Gastrocnemius medialis (tissue), 4 donors: ENCODE measurements at places on chromosomes 13 and 19.
A peak's percentile ranks its signal among the peaks of the same experiment; 100 is the strongest.

DNA sequence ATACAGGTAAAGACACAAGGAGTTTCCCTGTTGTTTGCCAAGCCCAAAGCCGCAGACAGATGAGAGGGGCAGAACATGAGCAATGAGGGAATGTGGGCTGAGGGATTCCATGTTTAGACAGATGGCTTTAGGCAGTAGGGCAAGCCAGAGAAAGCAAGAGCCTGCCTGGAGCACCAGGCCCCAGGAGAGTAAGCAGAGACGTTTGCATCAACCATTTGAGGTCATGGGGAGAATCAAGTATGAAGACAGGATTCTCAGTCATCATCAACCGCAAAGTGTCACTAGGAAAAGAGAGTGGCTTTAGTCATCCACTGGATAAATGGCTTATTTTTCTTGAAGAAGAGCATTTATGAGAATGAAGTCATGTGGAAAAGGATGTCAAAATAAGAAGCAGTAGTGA is 184.7 kb downstream of the COG6 start:
- no peak for DNase-seq

- DNase-seq: no peak
These were observed 342 bp downstream of the DDX49 start for GRCh38 chr19:18919900-18920214.

DNA sequence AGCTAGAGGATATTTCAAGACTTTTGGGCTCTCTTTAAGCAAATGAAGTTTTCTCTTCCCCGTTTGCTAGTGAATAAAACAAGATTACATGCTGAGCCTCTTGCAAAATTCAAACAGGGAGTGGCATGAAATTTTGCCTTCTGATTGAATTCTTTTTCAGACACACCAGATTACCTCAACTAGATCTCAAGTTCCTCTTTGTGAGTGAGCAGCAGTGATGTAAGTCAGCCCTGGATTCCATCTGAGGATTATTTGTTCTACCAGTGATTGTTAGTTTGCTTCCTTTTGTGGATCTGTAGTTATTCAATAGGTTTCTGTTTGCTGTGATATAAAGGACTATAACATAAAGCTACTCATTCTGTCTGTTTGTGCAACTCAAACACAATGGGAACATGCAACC is 407.7 kb downstream of the LMO7 start:
- DNase-seq: no peak

DNA sequence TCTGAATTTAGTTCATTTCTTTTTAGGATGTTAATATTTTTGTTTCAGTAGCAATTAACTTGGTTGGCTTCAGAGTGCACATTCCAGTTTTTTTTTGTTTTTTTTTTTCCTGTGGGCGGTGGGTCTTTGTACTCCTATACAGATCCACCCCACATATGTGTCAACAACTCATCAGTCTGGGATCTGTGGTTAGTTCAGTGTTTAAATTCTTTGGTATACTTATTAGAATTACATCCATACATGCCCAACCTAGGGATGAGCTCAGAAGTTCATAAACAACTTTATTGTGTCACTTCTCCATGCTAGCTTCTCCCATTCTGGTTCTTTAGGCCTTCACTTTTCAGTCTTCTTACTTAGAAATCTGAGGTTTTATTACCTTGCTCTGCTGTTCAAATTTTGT is 50.9 kb downstream of the PCCA start:
- DNase-seq: no peak

GRCh38 chr13:76768384-76768783 is 117.8 kb downstream of the KCTD12 start:
- no peak for DNase-seq

- DNase-seq: no peak
These were observed 103.4 kb downstream of the LHFPL6 start for GRCh38 chr13:39499604-39500003.

- no peak for DNase-seq
These were observed 11.1 kb downstream of the CILP2 start for GRCh38 chr19:19548915-19549759.

DNA sequence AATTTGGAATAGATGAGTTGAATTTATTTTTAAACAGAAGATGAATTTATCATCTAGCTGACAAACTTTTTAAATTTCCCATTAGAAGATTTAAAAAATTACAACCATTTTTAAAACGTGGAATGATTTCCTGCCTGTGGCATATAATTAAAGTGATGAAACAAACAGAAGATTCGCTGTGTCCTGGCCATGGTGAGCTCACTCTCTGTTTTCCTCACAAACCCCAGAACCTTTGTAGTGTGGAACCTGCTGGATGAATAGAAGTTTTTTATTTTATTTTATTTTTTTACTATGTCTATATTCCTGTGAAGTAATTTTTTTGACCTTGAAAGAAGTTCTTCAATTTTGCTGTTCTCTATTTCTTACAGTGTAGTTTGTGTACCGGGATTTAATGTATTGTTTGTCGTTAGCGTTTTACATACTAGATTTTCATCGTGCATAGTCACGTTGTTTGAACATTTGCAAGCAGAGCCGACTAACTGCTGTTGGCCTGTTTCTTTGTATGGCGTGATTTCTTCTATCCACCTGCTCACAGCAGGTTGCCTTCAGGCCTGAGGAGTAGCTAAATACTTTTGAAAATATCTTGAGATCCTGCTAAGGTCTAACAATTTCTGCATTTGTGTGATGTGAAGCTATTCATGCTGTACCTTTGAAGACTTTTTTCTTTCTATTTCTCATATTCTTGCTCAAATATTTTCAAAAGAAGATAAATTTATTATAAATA is 149.2 kb downstream of the GGACT start:
- DNase-seq: no peak

DNA sequence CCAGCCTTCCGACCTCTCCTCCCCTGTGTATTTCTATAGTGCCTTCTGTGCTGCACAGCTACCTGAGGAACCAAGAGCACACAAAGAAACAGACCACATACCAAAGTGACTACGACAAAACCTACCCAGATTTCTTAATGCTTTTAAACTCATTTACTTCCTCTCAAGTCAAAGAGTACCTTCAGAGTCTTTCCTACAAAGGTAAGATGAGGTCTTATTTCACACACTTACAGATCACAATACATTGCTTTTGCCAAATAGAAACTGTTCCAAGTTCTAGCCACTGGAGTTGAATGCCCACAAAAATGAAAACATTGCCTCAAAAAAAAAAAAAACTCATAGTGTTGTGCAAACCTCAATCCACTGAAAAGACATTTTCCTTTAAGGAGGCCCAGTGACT is 36.4 kb downstream of the TEX26 start:
- DNase-seq: no peak

DNA sequence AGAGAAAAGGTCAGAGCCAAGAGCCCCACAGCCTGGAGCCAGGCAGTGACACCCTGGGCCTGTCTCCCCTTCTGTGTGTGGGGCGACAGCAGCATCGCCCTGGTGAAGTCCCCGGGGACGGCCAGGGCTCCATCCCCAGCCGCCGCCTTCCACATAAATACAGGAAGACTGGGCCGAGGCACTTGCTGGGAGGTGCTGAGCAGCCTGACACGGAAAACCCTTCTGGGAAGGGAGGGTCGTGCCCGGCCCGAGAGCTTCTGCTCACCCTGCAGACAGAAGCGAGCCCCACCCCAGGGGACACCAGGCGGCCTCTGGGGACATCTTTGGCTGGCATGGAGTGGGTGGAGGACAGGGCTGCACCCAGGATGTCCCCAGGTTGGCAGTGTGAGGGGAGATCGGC is 5.1 kb downstream of the FGF22 start:
- DNase-seq: no peak

DNA sequence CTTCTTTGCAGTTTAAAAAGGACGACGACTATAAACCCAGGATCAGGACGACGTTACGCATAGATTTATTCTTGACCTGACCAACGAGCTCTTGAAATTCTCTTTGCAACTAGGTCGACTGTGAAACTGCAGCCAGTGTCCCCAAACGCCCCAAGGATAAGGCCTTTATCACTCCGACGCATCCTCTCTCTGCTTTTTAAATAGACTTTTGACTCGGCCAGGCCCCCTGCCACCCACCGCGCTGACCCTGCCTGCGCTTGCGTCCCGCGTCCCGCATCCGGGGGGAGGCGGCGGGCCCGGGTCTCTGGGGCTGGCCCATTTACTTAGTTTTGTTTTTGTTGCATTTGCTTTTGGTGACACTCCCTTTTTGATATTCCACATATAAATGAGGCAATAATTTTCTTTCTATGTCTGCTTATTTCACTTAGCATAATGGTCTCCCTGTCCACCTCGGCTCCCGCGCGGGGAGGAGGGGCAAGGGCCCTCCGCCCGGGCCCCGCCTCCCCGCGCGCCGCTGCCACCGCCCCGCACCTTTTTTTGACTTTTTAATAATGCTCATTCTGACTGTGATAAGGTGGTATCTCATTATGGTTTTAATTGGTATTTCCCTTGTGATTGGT is 17.4 kb downstream of the RB1 start:
- no peak for DNase-seq

- no peak for DNase-seq
These were observed 20.4 kb downstream of the MPND start for GRCh38 chr19:4363571-4364304.

- DNase-seq: no peak
These were observed at the start of gene ADM5 for GRCh38 chr19:49689133-49690078. TSS of gene ADM5 (plus strand) at chr19:49689594. CDS start at chr19:49689838, 244 bp downstream.

DNA sequence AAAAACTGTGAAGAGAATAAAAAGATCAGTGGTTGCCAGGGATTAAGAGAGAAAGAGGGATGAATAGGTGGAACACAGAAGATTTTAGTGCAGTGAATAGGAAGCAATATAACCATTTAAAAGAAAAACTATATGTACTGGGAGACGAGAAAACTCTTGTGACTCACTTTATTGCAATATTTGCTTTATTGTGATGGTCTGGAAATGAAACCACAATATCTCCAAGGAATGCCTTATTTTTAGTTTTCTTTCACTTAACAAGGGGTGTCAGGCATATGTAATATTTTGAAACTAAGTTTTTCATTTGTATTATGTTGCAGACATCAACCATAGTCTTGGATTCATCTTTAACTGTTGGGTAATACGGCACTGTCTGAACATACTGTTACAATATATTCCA is 1308.2 kb downstream of the PCDH9 start:
- DNase-seq: no peak

- DNase-seq: no peak
These were observed 17.5 kb downstream of the MISP start for GRCh38 chr19:768424-768823.

- DNase-seq: no peak
These were observed 285.1 kb downstream of the SPRY2 start for GRCh38 chr13:80055847-80056246.

DNA sequence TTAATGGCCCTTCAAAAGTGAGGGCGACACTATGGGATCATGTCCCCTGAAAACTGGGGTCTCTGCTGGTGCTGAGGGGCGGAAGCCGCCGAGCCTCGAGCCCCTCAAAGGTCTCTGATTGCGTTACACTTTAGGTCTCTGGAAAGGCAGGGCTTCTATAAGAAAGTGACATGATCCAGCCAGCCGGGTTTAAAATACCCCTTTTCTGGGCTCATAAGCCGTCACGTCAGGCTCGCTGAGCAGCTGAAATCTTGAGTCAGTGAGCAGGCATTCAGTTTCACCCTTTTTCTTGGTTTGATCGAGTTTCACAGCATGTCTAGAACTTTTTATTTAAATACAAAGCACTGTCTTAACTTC is 600 bp upstream of the HMGB1 start:
- no peak for DNase-seq

DNA sequence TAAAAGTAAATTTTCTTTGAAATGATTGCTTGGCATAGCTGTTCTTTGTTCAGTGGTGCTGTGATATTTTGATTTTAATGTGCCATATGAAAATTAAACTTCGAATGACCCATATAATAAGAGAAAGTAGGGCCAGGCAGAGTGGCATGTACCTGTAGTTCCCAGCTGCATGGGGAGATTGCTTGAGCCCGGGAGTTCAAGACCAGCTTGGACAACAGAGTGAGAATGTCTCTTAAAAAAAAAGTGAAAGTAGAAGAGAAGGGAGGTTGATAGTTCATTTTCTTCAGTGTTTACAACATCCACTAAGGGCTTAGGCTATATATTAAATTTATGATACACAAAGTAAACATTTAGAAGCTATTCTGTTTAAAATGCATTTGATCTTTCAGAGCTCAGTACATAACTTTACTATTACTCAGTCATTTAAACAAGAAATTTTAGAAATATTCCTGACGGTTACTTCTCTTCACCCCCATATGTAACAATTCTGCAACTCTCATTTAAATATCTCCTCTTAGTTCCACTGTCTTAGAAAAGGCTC is 17.2 kb upstream of the RFC3 start:
- no peak for DNase-seq

DNA sequence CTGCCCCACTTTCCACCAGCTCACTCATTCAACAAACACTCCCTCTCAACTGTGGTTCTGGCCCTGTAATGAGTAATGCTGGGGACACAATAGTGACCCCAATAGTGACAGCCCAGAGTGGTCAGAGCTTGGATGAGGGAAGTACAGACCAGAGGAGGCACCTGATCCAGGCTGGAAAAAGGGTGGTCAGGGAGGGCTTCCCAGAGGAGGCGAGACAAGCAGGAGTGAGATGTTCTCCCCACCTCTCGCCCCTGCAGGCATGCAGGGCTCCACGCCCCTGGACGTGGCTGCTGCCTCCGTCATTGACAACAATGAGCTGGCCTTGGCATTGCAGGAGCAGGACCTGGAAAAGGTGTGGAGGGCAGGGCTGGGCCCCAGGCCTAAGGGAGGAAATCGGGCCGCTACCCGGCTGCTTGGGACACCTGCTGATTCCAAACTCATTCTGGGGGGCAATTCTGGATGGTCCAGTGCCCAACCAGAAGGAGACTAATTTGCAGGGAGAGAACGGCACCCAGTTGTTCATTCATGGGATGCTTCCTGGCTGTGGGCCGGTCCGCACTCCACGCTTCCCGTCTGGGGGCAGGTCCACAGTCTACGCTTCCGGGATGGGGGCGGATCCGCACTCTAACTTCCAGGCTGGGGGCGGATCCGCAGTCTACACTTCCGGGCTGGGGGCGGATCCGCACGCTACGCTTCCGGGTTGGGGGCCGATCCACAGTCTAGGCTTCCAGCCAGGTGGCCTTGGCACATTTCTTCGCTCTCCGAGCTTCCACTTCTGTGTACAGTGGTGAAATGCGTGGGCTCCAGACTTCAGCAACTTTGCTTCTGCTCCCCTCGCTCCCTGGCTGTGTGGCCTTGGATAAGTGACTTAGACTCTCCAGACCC is 63.4 kb downstream of the RYR1 start:
- no peak for DNase-seq

DNA sequence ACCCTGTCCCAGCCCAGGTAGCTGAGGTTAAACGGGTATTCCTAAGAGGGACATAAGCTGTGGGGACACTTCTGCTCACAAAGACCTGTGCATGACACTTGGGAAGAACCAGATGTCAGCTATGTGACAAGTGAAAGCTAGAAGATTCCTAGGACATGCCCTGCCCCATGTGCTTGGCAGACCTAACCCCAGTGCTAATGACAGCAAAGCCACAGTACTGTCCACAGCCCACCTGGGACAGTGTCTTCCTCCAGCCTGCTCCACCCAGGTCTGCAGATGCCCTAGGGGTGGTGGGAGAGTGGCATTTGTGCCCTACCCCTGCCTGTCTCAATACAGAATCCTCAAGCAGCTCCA is 18.4 kb upstream of the EPHX3 start:
- DNase-seq: peak; percentile 52

- no peak for DNase-seq
These were observed 229.4 kb downstream of the FGF14 start for GRCh38 chr13:102172406-102172805.
